ENCODE measurements at places on chromosomes 5 and 9.

DNA sequence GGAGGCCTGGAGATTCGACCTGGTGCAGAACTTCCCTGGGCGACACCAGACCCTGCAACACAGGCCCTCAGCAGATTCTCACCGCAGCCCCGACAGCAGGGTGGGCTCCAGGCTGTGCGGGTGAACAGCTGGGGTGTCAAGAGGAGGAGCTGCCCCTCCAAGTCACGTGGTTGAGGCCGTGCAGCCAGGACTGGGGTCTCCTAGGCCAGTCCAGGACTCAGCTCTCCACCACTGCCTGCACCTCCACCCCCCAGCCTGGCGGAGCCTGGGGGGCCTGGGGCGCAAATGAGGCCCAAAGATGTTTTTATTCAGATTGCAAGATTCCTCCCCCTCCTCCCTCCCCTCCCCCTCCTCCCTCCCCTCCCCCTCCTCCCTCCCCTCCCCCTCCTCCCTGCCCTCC is 9.2 kb upstream of the AGPAT2 start:
- DNase-seq: no peak

GRCh38 chr5:107555425-107556090 is 115.2 kb downstream of the EFNA5 start:
- no peak for DNase-seq

DNA sequence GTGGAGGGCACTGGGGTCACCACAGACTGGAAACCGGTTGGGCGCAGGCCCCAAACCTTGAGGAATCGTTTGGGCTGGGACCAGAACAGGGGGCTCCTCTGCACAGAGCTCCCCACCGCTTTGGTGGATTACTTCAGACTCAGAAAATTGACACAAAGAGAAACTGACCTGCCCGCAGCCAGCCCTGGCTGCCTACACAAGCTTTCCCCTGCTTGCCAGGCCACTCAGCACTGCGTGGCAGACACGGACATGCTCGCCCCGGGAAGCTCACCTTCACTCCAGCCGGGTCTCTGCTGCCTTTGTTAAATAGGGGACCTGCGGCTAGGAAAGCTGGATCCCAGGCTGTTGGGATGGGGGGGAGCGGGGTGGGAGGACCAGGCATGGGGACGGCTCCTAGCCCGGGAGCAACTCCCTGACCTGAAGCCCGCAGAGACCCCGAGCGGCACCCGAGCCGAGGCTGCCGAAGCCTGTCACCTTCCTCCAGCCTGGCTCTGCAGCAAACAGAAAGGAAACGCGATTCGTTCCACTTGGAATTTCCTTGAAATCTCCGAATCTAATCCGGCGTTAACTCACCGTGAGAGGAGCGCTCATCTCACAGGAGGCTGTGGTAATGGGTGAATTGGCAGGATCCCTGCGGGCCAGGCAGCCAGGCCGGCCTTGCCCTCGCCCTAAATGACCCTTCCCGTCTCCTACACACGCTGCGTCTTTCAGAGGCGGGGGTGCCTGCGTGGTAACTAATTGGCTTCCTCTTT is 8.8 kb downstream of the PAX5 start:
- DNase-seq: no peak

DNA sequence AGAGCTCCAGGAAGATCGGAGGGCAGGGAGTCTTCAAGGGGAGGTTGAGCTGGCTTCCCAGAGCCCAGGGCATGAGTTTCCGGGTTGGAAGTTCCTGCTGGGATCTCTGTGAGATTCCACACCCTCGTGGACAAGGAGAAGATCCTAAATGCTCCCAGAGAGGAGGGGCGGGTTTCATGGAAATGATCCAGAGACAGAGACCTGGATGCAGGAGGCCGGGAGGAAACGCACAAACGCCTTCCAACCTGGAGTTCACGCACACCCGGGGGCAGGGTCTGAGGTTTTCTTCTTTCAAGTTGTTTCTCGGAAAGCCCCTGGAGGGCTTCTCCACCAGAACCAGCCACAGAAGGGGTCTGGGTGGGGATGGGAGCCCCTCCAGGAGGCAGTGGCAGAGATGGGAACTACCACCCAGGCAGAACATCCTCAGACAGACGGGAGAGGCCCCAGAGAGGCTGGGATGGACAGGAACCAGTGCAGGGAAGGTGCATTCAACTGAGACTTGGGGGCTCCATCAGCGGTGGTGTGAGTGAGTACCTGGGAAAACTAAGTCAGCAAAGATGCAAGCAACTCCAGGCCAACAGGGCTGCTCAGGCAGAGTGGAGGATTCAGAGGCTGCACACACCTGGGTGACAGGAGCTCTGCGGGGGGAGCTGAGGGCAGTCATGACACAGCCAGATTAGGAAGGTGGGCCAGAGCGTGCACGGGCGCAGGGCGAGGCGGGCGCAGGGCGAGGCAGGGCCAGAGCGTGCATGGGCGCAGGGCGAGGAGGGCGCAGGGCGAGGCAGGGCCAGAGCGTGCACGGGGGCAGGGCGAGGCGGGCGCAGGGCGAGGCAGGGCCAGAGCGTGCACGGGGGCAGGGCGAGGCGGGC is 52.1 kb upstream of the EXOC3 start:
- DNase-seq: no peak

GRCh38 chr5:138065102-138065501 is 18.7 kb upstream of the WNT8A start:
- DNase-seq: no peak

DNA sequence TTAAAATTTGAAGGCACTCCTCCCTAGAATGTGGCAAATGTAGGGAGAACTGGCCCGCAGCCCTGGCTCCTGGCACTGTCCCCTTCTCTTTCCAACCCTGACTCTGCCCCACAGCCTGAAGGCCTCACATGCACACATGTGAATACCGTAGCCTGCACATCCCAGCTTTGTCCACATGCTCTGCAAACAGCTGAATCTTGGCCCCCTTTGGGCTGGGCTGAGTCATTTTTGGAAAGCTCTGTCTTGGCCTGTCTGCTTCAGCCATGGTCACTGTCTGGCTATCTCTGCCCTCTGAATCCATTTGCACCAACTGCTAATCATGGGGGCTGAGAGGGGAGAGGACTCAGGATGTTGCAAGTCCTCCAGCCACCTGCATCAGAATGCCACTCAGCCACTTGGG is 22.1 kb upstream of the GALNT10 start:
- DNase-seq: no peak

- no peak for DNase-seq
These were observed 26.2 kb downstream of the AGTPBP1 start for GRCh38 chr9:85715587-85715986.

GRCh38 chr5:138351517-138351916 is 968 bp upstream of the KDM3B start:
- DNase-seq: no peak

DNA sequence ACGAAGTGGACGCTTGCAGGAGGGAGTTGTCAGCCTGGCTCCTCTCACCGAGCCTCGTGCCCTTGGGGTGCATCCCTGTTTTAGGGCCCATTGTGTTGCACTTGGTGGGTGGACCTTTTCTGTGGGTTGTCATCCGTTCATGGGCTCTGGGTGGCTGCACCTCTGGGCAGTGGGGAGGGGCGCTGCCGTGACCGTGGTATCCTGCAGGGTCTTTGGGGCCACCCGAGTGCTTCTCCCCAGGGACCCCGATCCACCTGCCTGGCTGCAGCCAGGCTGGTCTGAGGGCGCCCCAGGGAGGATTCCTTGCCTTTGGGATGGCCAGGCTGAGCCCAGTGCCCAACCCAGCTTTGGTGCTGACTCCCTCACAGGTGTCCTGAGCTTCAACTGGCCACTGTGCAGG is 41.0 kb upstream of the UBAC1 start:
- DNase-seq: no peak

DNA sequence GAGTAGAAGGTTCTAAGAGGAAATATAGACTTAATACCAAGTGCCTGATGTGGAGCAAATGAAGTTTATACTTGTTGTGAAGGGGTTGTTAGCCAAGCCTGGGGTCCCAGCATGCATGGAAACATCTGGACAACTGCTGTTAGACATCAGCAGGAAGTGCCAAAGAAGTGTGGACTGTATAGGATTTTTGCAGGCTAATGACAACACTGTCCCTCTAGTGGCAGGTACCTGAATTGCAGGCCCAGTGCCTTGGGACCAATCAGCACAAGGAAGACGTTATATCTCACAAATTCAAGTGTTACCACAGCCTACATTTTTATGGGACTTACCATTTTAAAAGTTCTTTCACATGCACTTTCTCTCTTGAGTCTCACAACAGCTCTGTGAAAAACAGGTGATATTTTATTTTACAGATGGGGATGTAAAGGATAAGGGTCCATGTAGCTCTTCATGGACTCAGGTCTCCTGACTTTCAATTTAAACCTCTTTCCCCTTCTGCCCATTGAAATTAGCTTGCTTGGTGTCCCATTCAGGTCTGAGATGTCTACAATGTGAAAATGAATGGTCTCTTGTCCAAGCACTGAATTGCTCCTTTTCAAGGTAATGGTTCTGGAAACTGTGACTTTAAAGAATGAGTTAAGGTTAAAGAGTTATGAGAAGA is 89.0 kb upstream of the MAP1B start:
- peak; percentile 10 for DNase-seq

All from esophagus muscularis mucosa (tissue), 4 donors.